ENCODE measurements at places on chromosomes 4 and X.

DNA sequence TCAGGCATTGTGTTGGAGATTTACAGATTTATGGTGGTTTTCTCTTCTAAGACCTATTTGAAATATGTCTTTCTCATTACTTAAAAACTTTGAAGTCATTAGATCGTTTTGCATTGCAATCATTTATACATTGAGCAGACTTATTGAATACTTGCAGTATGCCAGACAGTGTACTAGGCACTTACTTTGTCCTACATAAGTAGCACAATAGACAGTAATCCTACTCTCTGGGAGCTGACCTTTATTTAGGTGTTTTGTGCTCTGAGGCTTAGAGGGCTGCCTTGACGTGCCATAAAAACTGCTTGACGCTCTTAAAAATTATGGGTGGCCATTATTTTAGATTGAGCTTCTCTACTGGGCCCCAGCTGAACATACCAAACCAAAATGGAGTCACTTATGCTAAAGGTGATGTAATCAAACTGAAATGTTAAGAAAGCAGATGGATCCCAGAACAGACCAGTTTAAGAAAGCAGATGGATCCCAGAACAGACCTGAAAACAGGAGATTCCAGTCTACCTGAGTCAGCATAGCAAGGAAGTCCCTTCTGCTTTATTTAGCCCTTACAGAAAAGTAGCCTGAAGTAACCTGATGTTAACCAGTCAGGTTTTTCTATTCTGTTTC, 42.4 kb downstream of the PTTG2 start:
- DNase-seq = no peak

- DNase-seq = peak; percentile 35
These were observed 10.2 kb upstream of the KCNE5 start for GRCh38 chrX:109635146-109635545.

GRCh38 chr4:78691334-78691754, 84.8 kb upstream of the BMP2K start:
- DNase-seq = peak; percentile 76

DNA sequence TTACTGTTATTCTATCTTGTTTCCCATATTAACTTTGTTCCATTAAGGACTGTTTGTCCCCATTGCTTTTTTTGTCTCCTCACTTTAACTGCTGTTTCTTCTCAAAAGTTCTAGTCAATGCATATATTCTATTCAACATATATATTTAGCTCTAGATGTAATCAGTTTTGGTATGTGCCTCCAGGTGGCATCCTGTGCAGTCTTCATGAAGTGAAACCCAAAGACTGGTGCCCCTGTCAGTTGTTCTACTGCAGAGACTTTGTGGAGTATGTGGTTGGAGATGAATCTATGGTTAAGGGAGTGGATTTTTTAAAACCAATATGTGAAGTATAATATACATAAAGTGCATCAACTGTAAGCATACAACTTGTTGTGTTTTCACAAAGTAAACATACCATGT, 57.0 kb downstream of the VAMP7 start:
- no peak for DNase-seq

GRCh38 chr4:109434007-109434971, 674 bp downstream of the SEC24B start:
- peak; percentile 67 for DNase-seq

- DNase-seq = no peak
These were observed 55.5 kb upstream of the ADGRG2 start for GRCh38 chrX:19177721-19178120.

DNA sequence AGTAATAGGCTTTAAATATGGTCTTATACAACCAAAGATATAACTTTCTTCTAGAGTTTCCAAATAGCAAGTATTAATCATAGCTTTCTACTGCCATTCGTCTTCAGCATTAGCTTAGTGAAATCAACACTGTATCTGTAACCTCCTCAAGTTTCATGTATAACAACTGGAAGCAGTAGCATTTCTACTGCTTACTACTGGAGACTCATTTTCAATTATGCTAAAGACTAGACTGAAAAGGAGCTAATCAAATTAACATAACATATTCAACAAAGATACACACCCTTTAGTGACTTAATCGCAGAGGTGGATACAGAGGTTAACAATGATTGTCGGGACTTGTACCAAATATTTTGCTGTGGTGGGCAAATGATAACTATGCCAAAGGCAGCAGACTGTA, 344.2 kb upstream of the TEX13C start:
- no peak for DNase-seq
